ENCODE measurements at places on chromosomes 4 and X.
A peak's percentile ranks its signal among the peaks of the same experiment; 100 is the strongest.

GRCh38 chrX:96684339-96685209 lies at the start of gene DIAPH2:
TSS of gene DIAPH2 (plus strand) at chrX:96684842.
- DNase-seq = peak; percentile 64

GRCh38 chrX:110407910-110408545 lies 49.4 kb downstream of the RTL9 start:
- DNase-seq = no peak

- DNase-seq = no peak
Observed at GRCh38 chrX:139931646-139932072, 1.2 kb downstream of the ATP11C start.

DNA sequence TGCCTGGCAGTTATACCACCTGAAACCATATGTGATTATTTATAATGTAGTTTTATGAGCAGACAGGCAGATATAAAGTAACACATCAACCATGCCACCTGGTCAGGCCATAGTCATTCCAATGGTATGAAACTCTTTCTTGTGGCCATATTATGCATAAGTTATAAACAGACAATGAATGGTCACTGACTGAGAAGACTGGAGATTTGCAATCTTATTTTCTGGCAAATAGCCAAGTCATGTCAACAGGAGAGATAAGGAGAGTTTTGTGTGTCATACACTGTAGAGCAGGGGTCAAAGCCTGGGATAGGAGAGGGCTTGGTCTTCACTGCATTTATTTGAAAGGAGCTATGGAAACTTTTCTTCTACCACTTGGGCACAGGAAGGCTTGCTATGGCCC lies 29.5 kb downstream of the SORBS2 start:
- DNase-seq = no peak

DNA sequence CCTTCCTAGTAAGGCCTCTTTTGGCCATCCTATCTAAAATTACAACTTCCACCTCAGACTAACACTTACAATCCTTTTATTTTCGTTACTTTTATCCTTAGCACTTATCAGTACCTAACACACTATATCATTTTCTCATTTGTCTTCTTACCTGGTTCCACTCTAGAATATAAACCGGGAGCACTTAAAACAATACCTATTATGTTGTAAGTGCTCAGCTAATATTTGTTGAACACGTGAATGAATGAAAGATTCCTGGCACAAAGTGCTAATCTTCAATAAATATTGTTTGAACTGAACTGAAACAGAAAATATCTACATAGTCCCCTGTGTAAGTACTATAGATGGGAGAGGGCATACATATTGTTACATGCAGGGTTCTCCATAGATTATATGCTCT lies 14.4 kb downstream of the MGARP start:
- DNase-seq = no peak

- DNase-seq = no peak
Observed at GRCh38 chrX:141176586-141177451, at the start of gene LDOC1. TSS of gene LDOC1 (minus strand) at chrX:141177129. CDS start at chrX:141177021, 108 bp downstream.

GRCh38 chr4:165626316-165626715 lies 246.7 kb upstream of the TLL1 start:
- no peak for DNase-seq

DNA sequence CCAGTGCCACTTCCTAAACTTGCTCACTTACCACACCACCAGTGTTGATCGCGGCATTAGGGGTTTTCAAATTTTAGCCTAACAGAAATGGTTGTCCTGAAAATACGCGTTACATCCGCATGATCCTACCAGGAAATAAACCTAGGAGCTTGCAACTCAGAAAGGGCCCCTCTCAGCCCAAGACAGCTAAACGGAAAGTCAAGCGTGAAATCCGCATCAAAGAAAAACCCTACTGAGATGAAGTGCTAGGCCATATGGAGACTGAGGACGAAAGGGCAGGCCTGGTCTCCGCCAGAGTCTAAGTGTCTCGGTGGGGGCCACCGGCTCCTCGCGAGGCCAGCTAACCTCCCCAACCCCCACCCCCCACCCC lies 626 bp downstream of the YTHDC1 start:
- DNase-seq = no peak

- DNase-seq = no peak
Observed at GRCh38 chr4:12723849-12724447, 760.2 kb downstream of the RAB28 start.

DNA sequence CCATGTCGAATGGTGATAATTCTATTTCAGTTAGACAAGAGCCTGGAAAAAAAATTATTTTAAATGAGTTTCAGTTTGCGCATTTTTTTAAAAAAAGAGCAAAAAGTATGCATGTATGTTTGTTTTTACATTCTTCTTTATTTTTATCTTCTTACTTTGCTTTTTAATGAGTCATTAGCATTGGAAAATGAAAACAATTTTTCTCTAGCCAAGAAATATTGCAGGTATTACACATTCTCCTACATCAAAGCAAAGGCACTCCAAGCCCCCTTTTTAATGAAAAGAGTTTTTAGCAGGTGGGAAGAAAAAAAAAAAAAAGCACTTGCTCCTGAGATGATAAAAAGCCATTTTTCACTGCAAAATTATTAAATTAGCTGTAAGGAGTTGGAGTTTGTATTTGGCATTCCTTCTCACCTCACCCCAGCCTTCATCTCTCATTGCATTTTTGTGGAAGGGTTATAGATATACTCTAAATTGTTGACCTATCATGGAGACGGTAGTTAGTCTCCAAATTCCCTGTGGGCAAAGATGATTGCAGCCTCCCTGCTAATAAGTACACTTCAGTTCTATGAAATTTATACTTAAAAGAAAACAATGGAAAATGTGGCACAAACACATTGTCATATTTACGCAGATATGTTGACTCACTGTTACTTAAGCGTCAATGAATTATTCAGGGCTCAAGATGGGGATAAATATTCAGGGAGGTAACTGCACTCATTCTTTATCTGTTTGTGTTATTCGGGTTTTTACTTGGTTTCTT lies 43.8 kb downstream of the PALLD start:
- no peak for DNase-seq

Data from DMS 273 treated with DMSO at 0.1 percent for 48 hours (cell line).